ENCODE measurements at places on chromosomes 2 and 18. TPM values are rescaled to one million over a fixed set of nuclear protein-coding genes. Genes with fewer than 3 reads are reported as not detected.
A peak's percentile ranks its signal among the peaks of the same experiment; 100 is the strongest.

The BCL2 gene
- 17.4 TPM for total RNA-seq

The CERKL gene
- total RNA-seq, result not detected

The PLCL1 gene
- total RNA-seq, result 4.2 TPM

- no peak overlapping the region for H3K27ac ChIP-seq
- H3K36me3 ChIP-seq, result no peaks in the 10 kb centered on the region
- no peaks in the 10 kb centered on the region for H3K27me3 ChIP-seq
- H3K4me1 ChIP-seq, result no peaks in the 10 kb centered on the region
- H3K4me3 ChIP-seq, result no peak overlapping the region
Measured at GRCh38 chr2:7888876-7889275, 793.0 kb upstream of the ID2 start.

- H3K27ac ChIP-seq, result no peak overlapping the region
- no peak for DNase-seq
- H3K4me1 ChIP-seq, result no peaks in the 10 kb centered on the region
Measured at GRCh38 chr2:101571951-101572350, 97.0 kb upstream of the RFX8 start.

GRCh38 chr2:233839447-233839820 lies 14.9 kb downstream of the HJURP start:
- H3K27ac ChIP-seq, result no peak overlapping the region
- no peaks in the 10 kb centered on the region for H3K4me1 ChIP-seq
- no peaks in the 10 kb centered on the region for H3K36me3 ChIP-seq
- no peak overlapping the region for H3K4me3 ChIP-seq
- DNase-seq, result no peak

GRCh38 chr2:218782528-218782844 lies 539 bp downstream of the CYP27A1 start:
- no peaks in the 10 kb centered on the region for H3K36me3 ChIP-seq
- H3K4me3 ChIP-seq, result peak overlapping the region; percentile 69
- peak overlapping the region; percentile 87 for H3K27ac ChIP-seq
- H3K4me1 ChIP-seq, result no peaks in the 10 kb centered on the region
- no peak for DNase-seq
- no peaks in the 10 kb centered on the region for H3K27me3 ChIP-seq

All from esophagus squamous epithelium (tissue), 5 donors.